ENCODE measurements at places on chromosomes 7 and 10.

- no peak for DNase-seq
These were observed 321.0 kb downstream of the WDR37 start for GRCh38 chr10:1377231-1377630.

- no peak for DNase-seq
These were observed 337.5 kb upstream of the KCND2 start for GRCh38 chr7:119935418-119936025.

GRCh38 chr10:27838361-27838760, 92.7 kb upstream of the MKX start:
- DNase-seq = no peak

DNA sequence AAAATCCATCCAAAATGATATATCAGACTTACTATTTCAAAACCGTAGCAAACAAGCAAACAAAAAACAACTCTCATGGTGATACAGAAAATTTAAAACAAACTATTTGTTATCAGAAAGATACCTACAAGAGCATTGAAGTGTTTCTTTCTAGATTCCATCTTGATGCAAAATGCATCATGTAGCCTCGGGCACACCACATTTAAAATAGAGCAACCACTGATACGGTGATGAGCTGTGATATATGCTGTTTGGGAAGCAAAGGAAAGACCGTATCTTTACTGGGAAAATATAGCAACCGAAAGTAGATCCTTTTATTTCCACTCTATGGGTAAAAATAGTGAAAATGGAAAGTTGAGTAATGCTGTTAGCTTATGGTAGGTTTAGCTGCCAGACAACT, 892.0 kb downstream of the GATA3 start:
- no peak for DNase-seq

DNA sequence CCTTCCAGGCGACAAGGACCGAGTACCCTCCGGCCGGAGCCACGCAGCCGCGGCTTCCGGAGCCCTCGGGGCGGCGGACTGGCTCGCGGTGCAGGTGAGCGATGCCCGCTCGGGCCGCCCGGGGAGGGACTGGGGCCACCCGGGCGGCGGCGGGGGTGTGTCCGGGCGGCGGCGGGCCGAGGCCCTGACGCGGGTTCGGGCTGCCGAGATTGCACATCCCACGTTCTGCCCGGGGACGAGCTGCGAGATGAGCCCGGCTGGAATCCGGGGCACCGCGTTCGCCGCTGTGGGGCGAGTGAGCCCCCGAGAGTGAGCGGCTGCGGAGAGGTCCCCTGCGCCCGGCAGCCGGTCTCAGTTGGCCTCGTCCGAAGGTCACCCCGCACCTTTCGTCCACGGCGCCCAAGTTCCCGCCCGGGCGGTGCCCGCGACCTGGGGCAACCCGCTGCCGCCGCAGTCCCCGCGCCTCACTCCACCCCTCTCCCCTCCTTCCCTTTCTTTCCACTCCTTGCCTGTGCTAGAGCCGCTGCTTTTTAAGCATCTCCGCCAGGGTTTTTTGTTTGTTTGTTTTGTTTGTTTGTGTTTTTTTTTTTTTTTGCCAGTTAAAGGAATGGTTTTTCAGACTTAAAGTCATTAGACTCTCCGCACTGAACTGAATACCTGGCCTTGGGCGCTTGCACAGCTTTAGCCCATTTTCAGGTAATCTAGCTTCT, 515 bp downstream of the RALA start:
- no peak for DNase-seq

DNA sequence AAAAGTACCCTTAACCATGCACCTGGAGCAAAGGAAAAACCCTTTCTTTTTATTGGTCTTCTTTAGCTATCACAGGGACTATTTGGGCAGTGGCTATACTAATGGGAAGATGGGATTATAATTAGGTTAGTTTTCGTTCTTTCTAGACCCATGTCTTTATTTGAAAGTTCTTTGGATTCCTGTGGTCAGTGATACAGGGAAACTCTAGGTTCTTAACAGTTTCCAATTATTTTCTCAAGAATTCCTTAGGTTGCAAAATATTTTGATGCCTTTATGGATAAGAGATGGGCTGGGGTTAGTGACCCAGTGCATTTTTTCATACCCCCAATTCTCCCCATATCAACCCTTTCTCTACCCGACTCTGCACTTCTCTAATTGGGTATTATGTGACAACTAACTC, 49.0 kb downstream of the ADD3 start:
- no peak for DNase-seq

DNA sequence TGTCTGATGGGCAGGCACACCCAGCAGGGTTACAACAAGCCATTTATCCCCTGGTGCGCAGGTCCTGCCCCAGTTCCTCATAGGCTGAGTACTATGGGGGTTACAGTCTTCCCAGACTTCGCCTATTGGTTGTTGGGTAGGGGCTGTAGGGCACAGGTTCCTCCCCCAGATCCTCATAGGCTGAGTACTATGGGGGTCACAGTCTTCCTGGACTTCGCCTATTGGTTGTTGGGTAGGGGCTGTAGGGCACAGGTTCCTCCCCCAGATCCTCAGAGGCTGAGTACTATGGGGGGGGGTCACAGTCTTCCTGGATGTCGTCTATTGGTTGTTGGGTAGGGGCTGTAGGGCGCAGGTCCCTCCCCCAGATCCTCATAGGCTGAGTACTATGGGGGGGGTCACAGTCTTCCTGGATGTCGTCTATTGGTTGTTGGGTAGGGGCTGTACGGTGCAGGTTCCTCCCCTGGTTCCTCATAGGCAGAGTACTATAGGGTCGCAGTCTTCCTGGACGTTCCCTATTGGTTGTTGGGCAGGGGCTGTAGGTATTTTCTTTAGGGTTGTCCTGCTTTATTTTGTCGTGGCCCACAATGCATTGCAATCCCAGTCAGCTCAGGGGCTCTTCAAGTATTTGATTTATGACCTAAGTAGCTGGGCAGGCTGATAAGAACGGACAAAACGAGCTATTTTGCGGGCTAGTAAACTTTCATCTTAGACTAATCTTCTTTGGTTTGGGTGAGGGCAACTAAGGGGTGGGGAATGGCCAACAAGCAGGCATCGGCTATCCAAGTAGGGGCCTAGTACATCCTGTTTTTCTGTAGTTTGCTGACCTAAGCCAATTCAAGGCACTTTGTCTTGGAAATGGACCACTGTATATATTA, 3.4 kb downstream of the LRRC27 start:
- DNase-seq = peak; percentile 80

- no peak for DNase-seq
These were observed 265.2 kb downstream of the PCLO start for GRCh38 chr7:82897500-82897899.

DNA sequence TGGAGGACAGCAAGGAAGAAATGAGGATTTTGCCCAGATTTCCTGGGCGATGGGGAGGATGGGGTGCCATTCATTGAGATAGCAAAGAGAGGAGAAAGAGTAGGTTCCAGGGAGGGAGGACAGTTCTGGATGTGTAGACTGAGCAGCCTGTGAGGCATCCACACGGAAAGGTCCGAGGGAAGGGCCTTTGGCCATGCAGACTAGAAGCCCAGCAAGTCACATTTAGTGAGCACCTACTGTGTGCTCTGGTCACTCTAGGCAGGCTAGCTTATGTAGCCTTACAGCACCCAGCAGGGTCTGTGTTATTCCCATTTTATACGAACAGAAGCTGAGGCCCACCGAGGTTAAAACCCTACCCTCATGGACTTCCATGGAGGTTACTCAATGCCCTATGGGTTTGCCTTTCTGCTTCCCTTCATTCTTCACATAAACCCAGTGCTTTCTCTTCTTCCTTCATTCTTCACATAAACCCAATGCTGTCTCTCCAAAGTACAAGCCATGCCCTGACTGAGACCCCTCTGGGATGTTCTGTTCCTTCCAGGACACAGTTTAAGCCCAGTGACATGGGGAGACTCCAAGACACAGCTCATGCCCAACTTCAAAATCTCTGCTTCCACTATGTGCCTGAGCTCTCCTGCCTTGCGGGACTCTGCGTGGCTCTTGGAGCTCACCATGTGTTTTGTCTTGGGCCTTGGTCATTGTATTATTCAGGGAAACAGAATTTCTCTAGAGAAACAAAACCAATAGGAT, 13.7 kb downstream of the IL2RA start:
- no peak for DNase-seq

GRCh38 chr10:7866176-7866575, 47.9 kb downstream of the TAF3 start:
- DNase-seq = no peak

DNA sequence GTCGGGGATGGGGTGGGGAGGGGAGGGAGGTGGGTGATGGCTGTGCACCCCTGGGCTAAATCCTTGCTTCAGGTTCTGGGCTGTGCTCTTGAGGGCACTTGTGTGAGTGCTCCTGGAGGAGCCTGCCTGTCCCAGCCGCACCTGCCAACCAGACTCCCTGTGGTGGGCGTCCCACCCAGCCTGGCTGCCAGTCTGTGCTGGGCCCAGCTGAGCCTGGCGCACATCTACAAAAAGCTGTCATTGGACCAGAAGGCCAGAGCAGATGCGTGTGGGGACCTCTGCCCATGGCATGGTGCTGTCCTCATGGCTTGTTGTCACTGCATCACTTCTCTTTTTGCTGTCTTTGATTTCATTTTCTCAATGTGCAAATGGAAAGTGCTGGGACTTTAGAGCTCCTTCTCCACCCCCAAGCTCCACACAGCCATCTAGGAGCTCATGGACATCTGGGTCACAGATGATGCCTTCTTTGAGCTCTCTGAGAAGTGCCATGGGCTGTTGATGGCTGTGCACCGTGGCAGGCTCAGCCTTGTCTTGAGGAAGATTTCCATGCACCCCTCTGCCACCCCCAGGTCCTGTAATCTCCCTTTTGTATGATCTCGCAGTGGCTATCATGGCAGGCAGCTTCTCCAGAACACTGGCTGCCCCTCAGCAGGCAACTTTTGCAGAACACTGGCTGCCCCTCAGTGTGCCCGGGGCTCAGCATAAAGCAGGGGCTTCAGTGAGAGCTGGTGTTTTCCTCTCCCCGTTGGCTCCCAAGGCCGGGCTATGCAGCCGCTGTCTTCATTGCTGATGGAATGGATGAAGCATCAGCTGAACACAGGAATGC, 83.9 kb downstream of the ADCY1 start:
- no peak for DNase-seq

- no peak for DNase-seq
These were observed 795 bp upstream of the AZGP1 start for GRCh38 chr7:99976626-99977025.

- peak; percentile 82 for DNase-seq
These were observed 73.8 kb downstream of the LANCL2 start for GRCh38 chr7:55438757-55439525.

DNA sequence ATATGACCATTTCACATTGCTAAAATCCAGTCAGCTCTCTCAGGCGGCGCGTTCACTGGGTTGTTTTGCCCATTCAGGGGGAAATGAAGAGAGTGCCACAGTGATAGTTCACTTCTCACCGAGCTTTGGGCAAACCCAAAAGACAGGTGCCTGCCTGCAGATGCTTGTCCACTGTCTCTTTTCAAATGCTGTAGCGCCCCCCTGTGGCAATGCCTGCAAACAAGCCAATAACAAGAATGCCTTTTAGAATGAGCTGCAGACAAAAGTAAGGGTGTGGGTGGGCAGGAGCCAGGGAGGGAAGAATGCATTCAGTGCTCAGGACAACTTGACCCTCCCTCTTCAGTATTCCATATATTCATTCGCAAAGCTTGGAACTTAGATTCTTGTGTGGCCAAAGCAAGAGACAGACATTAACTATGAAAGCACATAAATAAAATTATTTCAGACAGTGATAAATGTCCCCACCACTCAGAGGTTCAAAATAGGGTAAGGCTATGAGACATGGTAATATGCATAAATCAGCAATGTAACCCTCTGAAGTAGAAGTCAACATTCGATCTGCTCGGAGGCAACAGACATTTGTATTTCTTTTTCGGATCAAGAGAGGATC, 86.9 kb downstream of the JAZF1 start:
- DNase-seq = peak; percentile 89

GRCh38 chr10:107371801-107372200, 207.3 kb upstream of the SORCS1 start:
- no peak for DNase-seq

DNA sequence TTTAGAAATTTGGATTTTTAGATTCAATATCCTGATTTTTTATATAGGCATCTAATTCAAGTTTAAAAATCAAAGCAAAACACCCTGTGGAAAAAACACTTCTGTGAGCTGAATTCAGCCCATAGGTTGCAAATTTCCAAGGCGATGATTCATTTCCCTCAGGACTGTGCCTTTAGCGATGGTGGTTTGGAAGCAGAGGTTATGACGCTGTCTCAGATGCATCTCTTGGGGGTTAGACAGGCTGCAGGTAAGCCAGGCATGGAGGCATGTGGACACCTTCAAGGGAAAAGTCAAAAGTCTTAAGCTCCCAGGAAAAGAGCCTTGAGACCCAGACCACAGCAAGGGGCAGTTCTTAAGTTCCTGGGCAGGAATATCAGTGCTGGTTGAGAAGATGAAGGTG, 9.5 kb upstream of the FRA10AC1 start:
- no peak for DNase-seq

GRCh38 chr10:8103543-8103942, 49.1 kb downstream of the GATA3 start:
- DNase-seq = no peak

GRCh38 chr10:85661123-85661522, 705.5 kb downstream of the GRID1 start:
- DNase-seq = no peak

DNA sequence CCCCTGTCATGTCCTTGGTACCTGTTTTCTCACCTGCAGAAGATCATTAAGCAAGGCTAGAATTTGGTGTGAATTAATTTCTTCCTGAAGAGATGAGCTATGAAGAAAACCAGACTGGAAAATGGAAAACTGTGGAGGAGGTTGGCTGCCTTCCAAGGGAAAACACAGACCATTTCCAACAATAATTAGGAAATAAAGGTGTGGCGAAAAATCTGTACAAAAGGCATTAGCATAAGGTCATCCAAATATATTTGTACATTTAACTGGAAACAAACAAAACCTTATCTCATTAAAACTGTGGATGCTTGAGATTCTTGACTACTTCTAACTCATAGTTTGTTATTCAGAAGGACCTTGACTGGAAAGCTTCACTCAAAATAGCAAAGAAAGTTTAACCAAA, 1.7 kb downstream of the STN1 start:
- DNase-seq = no peak

DNA sequence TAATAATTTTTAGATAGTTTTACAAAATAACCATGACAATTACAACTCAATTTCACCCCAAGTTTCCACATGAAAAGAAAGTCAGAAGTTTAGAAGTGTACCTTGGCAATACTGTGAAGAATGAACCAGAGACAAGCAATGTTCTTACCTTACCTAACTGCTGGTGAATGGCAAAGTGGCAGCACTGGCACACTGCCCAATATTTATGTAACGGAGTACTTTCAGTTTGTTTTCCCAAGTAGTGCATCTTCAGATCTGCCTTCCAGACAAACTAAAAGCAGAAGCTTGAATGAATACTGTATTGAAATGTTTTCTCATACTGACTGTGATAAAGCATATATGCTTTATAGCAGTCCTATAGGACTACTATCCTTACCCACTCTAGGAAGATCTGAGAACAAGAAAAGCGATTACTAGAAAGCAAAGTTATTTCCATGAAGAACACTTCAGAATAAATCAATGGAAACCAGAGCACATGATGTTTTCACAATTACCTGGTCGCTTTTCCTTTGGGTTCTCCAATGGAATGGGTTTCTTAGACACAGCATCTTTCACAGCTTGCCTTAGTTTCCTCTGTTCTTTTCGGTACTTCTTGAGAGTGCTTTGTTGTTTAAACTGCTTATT, 1.5 kb downstream of the NOC3L start:
- peak; percentile 14 for DNase-seq

- no peak for DNase-seq
These were observed 48.4 kb downstream of the SYPL1 start for GRCh38 chr7:106063692-106064091.

GRCh38 chr7:121140790-121141189, 152.3 kb downstream of the CPED1 start:
- DNase-seq = no peak

Measured in BE2C (cell line).